ENCODE measurements at places on chromosomes 5 and 9.
A peak's percentile ranks its signal among the peaks of the same experiment; 100 is the strongest.

- DNase-seq, result no peak
Observed at GRCh38 chr5:42884326-42884725, 72.6 kb upstream of the SELENOP start.

- DNase-seq, result no peak
Observed at GRCh38 chr9:130770679-130771442, 64.2 kb upstream of the ABL1 start.

DNA sequence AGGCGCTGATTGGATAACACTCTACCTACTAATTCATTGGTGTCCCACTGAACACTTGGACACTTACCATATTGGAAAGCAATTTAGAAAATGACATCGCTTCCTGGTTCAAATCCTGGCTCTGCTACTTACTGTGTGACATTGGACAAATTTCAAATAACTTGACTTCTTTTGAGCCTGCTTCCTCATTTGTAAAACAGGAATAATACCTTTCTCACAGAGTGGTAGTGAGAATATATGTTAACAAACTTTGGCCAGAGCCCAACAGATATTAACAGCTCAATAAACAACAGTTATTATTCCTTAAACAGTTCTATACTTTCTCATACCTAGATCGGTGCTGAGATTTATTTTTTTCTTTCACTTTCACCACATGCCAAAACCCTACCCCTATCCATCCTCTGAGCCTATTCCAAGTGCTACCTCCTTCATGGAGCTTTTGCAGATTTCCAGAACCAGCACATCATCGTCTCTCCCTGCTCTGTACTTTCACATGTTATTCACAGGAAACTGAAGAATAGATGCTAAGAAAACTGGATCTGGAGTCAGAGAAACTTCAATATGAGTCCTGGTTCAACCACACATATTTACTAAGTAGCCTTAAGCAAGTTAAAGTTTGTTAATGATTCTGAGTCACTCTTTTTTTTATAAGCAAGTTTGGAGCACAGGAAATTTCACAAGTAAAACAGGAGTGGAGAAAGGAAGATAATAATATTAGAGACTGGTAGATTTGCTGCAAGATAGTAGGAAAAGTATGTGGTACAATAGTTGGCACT lies 92.3 kb downstream of the STRBP start:
- no peak for DNase-seq

GRCh38 chr5:176410486-176411180 lies 5.7 kb downstream of the CLTB start:
- no peak for DNase-seq

DNA sequence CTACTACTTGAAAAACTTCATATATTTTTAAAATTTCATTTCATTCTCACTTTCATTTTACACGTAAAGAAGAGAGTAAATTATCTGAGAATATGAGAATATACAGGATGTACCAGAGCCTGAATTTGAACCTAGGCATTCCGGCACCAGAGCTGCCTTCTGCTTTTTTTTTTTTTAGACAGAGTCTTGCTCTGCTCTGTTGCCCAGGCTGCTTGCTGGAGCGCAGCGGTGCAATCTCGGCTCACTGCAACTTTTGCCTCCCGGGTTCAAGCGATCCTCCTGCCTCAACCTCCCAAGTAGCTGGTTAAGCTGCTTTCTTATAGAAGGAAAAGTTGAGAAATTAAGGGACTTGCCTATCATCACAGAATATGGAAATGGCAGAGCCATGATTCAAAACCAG lies 540.1 kb downstream of the EBF1 start:
- no peak for DNase-seq

GRCh38 chr9:96599298-96599697 lies 20.3 kb downstream of the CDC14B start:
- no peak for DNase-seq

DNA sequence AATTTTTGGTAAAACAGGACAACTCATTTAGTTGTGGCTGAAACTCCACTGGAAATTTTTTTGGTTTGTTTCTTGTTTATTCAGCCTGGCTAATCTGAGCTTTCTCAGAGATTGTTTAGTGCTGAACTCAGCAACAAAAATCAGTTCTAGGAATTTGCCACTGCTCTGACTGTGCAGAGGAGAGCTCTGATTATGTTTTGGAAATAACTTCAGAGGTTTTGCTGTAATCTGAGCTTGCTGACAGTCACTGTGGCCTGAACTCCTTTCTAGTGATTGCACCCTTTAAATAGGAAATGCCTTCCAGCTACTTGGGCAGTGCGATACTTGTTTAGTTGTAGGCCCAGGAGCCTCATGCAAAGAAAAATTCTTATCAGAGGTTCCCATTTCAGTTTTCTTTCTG lies 60.2 kb downstream of the OSTF1 start:
- no peak for DNase-seq

DNA sequence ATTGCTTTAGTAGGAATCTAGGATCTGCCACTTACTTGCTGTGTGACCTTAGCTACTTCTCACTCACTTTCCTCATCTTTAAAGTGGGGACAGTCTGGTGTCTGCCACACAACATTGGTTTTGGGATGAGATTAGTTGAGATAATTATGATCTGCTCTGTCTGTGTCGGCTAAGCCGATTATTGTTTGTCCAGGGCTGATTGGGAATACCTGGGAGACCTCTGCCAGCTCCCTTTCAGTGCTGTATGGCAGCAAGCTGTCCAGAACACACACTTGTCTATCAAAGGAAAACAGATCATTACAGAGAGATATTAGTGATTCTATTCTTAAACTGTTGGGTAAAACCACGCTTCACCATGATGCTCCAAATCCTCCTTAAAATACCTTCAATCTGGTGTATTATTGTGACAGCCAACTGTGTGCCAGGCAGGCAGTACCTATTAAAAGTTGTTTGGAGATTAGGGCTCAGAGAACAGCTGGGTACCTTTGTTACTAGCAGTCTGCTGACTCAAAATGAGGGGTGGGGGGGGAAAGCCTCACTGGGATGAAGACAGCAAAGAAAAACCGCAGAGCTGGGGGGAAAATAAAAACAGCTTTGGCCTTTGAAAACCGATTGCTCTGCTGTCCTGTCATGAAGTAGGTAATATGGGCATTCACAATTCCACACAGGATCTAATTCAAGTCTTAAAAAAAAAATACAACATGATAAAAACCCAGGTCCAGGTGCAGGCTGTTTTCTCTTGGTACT lies 458.4 kb upstream of the C9orf72 start:
- no peak for DNase-seq

GRCh38 chr5:73282923-73283322 lies 109.9 kb downstream of the TMEM174 start:
- no peak for DNase-seq

GRCh38 chr9:120755044-120755443 lies 38.2 kb downstream of the FBXW2 start:
- DNase-seq, result no peak

DNA sequence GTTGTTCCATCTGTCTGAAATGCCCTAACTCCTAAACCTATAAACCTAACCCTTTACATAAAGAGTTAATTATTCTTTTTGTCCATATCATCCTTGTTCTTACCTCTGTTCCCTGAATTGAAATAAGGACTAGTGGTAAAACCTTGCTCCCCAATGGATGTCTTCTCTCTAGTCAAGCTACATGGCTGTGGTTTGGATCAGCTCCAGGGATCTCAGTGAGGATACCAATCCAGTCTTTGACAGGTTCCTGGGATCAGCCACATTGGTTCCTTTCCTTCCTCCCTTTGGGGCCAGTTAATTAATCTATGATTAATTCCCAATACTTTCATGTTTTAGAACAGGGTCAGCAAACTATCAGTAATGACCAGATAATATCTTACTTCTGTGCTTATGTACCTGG lies 151.6 kb downstream of the SIL1 start:
- DNase-seq, result no peak

DNA sequence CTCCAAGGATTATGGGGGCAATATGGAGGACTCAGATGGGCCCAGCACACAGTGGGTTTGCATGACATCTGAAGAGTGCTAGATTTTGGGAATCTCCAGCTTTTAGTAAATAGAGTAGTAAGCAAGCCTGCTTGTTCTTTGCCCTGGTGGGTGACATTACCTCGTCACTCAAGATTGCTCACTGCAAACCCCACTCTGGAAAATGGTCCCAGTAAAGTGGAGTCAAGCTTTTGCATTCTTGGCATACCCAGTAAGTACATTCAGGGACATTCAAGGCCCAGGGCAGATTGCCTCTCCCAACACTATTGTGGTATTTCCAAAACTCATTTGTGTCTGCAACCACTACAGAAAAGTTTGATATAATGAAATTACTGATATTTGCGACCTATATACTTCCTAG lies 118.5 kb downstream of the INVS start:
- no peak for DNase-seq

DNA sequence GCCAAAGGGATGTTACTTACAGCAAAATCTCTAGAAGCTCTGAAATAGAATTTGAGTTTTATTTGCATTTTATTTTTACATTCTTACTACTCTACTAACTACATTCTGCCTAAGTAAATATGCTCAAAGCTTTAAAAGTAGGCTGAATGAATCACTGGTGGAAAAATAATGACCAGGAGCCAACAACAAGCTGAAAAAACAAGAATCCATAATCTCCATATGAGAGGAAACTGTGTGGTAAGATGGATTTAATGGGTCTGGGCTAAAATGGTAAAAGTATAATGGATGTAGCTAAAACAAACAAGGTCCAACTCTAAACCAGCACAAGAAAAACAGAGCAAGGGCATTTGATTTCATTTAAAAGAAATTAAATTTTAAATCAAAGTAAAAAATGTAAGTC lies 525.8 kb upstream of the FTMT start:
- no peak for DNase-seq

- DNase-seq, result no peak
Observed at GRCh38 chr9:82621447-82621846, 441.5 kb downstream of the RASEF start.

GRCh38 chr5:153813901-153814300 lies 224.8 kb downstream of the FAM114A2 start:
- no peak for DNase-seq

DNA sequence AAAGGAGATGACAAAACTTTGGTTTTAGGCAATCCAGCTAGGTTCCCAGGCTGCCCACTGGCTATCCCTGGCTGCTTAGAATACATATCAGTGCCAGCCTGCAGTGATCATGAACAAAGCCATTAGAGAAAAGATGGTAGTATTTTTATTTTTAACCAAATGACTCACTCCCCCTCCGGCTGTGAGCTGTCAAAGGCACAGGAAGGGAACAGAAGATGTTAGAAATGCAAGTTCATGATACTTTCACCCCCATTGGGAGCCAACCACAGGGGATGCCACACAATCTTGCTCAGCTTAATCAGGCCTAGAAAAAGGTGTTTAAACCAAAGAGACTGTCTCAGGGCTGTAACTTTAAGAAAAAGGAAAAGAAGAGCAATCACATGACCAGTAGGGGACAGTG lies 70.3 kb upstream of the ASTN2 start:
- no peak for DNase-seq

DNA sequence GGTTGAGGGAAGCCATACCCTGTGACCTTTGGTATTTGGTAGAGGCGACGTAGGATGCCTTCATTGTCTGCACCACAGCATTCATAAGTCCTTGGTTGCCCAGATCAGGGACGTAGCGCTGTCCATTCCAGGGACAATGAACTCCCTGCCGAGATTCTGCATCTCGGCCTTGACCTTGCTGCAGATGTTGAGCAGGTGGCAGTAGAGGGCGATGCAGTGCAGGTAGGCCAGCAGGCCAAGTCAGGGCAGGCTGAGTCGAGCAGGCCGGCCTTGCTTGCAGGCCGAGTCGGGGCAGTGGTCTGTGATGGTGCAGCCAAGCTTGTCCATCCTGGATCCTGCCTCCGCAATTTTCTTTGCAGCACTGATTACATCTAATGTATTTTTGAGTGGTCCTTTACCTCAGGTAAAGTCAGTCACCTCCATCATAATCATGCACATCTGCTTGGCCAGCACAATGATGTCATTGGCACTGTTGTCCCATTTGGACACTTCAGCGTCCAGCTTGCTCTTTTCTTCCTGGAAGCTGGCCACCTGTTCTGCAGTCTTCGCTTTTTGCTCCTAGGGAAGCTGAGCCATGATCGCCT lies 93.4 kb upstream of the CCDC112 start:
- no peak for DNase-seq

DNA sequence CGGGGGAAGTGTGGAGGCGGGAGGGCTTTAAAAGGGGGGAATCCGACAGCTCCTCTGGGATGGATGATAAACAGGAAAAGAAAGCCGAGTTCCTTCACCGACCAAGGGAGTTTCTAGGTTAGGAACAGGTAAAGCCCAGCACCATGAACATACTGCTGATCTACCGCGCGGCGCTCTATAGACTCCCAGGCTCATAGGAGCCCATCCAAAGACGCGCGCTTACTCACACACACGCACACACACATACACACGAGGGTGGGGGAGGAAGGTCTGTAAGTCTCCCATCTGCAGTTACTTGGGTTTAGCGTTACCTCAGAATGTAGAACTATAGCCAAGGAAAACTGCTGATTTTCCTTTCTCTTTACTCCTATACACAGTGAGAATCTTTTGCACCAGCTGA lies 2.6 kb upstream of the GABRB2 start:
- DNase-seq, result no peak

- DNase-seq, result peak; percentile 42
Observed at GRCh38 chr5:157543825-157544622, 31.6 kb downstream of the ADAM19 start.

DNA sequence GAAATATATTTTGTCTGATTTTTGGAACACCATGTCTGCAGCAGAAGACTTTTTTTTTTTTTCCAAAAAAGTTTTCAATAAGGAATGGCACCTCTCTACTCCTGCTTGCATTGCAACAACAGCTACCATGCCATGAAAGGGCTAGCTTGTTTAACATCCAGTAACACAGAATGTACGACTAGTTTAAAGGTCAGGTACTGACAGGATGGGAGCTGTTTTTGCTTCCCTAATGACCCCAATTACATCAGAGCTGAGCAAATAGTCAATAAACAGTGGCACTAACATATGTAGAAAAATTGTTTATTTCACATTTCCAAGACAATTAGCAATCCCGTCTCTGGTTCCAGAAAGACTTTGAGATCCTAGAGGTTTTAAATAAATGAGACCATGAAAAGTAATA lies 693.8 kb downstream of the NR2F1-AS1 start:
- no peak for DNase-seq

DNA sequence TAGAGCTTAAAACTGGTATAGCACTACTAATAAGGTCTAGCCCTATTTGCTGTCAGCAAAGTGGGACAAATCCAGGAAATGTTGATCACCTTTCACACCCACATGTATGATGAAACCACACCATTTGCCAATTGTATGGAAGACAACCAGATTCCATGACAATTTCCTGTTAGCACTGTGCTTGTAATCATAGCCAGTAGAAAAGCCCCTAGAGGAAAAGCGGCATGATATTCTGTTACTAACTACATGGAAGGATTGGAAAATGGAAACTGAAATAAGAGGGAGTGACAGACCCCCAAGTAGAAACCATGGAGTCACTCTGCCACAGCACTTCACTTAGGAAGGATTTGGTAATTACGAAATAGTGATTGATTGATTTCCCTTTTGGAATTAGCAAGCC lies 923 bp downstream of the SPATA6L start:
- DNase-seq, result no peak

GRCh38 chr5:53448851-53449250 lies 31.6 kb upstream of the FST start:
- no peak for DNase-seq
